Endodermal cell (in vitro differentiated cells): ENCODE measurements at places on chromosomes 7 and 10. TPM values are rescaled to one million over a fixed set of nuclear protein-coding genes. Genes with fewer than 3 reads are reported as not detected.
A peak's percentile ranks its signal among the peaks of the same experiment; 100 is the strongest.

CXCL12 gene
- 13.5 and 14.5 TPM in 2 replicates for total RNA-seq

GRCh38 chr7:14288701-14289100, 299.2 kb upstream of the ETV1 start:
- no peak for DNase-seq

GRCh38 chr10:114030140-114030539, 13.5 kb upstream of the ADRB1 start:
- DNase-seq, result no peak

CHRM2 gene
- not detected in 2 replicates for total RNA-seq

- no peak for DNase-seq
These were observed 155.8 kb downstream of the GPAM start for GRCh38 chr10:112027731-112028280.

DNA sequence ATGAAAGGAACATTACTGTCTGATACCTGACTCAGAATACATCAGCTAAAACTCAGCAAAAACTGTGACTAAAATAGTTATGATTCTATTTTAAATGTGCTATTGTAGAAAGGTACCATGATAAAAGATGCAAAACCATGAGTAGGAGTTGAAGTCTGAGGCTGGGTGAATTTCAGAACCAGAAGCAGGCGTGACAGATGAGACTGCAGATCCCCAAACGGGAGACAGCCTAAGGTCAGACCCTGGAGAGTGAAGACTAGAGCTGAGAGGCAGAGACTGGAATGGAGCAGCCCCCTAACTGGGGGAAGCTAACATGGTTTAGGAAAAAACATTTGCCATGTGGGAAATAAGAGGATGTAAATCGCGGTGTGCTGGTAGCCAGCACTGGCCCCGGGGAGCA, 275.8 kb downstream of the POM121L12 start:
- peak; percentile 66 for DNase-seq

- peak; percentile 79 for DNase-seq
These were observed 94.2 kb downstream of the CUL2 start for GRCh38 chr10:34995925-34996324.

- no peak for DNase-seq
These were observed 183.5 kb upstream of the HABP2 start for GRCh38 chr10:113369365-113369694.

DNA sequence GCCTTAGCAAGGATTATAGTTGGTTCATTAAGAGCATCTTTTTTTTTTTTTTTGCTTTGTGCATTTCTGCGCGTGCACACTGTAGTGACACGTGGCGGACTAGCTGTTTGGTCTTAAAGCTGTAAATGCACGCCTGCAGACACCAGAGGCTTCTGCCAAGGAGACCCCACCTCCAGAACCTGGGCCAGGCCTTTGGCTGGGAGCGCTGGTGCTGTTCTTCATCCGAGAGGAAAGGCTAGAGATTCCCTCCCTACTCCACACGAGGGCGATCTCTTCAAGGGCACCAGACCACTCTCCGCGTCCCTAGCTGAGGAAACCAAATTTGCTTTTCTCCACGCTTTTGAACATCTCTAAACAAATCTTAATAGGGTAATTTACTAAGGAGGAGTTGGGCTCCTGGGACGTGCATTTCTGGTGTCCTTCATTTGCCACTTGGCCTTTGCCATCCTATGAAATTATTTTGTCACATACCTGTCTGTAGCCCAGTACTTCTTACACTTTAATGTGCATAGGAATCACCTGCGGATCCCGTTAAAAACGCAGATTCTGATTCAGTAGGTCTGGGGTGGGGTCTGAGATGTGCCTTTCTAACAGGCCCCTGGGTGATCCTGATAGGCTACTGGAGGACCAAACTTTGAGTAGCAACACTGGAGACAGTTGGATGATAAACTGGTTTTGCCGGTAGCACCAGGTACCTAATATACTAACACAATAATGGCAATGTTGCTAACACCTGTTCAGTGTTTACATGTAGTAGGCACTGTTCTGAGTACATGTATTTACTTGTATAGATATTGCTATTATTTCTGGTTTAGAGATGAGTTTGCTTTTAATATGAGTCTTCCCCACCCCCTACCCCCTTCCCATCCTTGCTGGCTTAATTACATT, 1.3 kb upstream of the SLC26A5 start:
- DNase-seq, result peak; percentile 91

GRCh38 chr10:102281102-102281487, 35.8 kb downstream of the GBF1 start:
- DNase-seq, result no peak

WDFY4 gene
- not detected in 2 replicates for total RNA-seq

SPAM1 gene
- total RNA-seq, result 0.19 to 0.67 TPM (median 0.49 TPM) in 3 replicates

ZNF518A gene
- total RNA-seq, result 35.4 to 46.7 TPM (median 45.7 TPM) in 3 replicates

DNA sequence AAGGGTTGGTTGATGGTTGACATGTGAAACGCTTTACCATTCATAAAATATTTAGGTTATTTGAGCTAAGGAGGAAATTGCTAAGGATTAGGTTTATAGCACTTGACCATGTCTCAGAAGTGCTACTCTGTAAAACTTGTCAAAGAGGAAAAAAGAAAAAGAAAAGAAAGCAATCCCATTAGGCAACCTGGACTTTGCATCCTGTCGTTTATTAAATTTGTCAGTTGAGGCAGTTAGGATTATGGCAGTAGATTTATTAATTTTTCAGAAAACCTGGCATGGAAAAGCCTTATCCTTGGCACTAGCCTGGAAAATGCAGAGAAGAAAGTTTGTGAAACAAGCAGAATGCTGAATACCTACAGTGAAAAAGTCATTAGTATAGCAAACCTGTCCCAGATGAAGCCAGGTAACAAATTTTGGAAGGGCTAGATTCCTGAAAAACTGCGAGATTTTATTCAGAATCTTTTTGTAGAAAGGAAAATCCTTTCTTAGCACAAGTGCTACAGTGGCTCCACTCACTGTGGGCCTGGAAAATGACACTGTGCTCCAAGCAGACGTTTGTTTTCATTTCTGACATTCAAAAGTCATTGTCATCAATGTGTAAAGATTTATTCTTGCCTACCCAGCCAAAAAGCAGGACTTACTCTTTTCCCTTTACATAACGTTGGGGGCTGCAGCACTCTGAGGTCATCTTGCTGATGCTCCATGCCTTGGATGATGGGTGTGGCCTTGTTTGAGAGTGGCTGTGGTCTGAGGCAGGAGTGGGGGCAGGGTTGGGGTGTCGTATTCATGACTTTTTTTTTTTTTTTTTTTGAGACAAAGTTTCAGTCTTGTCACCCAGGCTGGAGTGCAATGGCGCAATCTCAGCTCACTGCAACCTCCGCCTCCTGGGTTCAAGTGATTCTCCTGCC, 664.9 kb downstream of the SUGCT start:
- DNase-seq, result no peak

DNA sequence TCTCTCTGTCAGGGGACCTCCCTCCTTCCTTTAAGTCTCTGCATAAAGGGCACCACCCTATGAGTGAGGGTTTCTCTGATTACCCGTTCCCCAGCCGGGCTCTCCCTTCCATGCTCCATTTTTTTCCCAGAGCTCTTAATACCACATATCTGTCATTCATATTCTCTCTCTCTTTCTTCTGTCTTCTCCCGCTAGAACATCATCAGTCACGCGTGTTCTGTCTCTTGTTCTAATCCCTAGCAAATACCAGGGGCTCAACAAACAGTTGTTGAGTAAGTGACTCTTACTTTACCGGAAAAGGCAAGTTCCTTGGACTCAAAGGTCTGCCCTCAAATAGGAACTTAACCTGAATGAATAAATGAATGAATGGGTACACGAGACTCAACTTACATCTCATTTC, 68.5 kb downstream of the RSU1 start:
- no peak for DNase-seq
